ENCODE measurements at places on chromosomes 13 and 19.

GRCh38 chr19:28135825-28136224 is 1077.1 kb downstream of the UQCRFS1 start:
- no peak for DNase-seq

DNA sequence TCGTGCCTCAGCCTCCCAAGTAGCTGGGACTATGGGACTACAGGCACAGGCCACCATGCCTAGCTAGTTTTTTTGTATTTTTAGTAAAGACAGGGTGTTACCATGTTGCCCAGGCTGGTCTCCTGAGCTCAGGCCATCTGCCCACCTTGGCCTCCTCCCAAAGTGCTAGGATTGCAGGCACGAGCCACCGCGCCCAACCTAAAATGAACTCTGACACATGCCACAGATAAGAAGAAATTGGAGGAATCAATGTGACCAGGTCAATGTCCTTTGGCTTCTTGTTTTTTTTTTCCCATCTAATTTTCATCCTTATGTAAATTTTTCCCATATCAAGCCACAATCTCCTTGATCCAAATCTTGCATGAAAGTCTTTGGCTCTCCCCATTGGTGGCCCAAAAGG is 68.1 kb upstream of the SOX21 start:
- no peak for DNase-seq

DNA sequence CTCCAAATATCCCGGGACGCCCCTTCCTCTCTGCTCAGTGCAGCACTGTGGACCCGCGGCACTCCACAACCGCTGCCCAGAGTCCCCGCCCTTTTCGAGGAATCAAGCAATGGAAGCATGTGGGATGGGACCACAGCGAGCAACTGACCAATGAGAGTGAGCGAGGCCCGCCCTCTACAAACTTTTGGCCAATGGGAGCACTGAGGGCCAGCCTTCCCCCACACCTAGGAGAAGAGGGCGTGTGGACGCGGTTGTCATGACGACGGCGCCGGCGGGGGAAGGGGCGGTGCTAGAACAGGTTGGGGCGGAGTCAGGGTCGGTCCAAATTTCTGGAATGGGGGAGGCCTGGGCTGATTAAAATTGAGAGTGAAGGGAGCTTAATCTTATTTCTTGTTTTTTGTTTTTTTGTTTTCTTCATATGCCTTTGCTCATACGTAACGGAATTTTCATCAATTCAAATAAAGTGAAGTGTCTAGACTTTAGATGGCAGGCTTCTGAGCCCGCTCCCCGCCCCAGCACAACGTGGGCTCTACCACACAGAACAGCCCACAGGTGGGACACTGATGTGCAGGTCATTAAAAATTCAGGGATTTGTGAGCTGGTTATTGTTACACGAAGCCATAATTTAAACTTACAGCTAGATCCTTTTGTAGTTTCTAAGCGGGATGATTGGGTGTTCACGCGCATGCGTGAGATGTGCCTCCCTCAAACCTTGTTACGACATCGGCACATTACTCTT is at the start of gene DNAAF3:
DNAAF3 (minus strand) TSS at position 84 of the 739 bp plus-strand sequence. CDS start 200 bp downstream, outside the sequence.
- peak; percentile 87 for DNase-seq

- DNase-seq = no peak
These were observed 169.8 kb downstream of the ATP8A2 start for GRCh38 chr13:25541434-25542123.

GRCh38 chr19:37972803-37973202 is 65.8 kb downstream of the SIPA1L3 start:
- DNase-seq = no peak

GRCh38 chr13:49977992-49978391 is 18.9 kb upstream of the TRIM13 start:
- DNase-seq = no peak

GRCh38 chr19:52336791-52337381 is 843 bp downstream of the ZNF610 start:
- DNase-seq = no peak

- no peak for DNase-seq
These were observed 117.6 kb upstream of the SPRY2 start for GRCh38 chr13:80458543-80458942.

GRCh38 chr19:3075605-3076431 is 13.5 kb upstream of the TLE5 start:
- DNase-seq = peak; percentile 7

- no peak for DNase-seq
These were observed 43.9 kb downstream of the RGCC start for GRCh38 chr13:41501281-41501680.

DNA sequence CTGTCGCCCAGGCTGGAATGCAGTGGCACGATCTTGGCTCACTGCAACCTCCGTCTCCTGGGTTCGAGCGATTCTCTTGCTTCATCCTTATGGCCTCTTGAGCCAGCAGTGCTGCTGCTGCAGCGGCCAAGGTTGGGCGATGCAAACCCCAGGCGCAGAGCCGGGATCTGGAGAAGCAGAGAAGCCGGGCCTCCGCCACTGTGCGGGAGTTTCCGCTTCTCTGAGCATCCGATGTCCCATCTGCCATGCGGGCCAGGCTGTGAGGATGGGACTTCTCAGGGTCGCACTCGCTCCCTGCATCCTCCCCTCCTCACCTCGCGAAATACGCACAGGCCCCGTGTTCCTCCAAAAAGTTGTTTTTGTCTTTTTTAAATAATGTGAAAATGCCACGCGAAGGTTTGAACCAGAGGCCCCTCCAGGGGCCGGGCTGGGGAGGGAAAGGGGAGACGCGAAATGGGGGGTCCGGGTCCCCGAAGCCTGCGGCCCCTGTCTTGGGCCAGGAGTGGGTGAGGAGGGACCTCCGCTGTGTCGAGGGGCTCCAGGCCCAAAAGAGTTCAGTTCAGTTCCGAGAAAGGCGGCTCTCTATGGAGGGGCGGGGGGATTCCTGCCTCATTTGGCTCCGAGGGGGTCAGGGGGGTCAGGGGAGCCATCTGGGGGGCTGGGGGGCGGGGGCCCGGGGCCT is 15.9 kb downstream of the CYTH2 start:
- DNase-seq = no peak

- DNase-seq = no peak
These were observed 10.9 kb upstream of the TLE5 start for GRCh38 chr19:3073159-3073563.

DNA sequence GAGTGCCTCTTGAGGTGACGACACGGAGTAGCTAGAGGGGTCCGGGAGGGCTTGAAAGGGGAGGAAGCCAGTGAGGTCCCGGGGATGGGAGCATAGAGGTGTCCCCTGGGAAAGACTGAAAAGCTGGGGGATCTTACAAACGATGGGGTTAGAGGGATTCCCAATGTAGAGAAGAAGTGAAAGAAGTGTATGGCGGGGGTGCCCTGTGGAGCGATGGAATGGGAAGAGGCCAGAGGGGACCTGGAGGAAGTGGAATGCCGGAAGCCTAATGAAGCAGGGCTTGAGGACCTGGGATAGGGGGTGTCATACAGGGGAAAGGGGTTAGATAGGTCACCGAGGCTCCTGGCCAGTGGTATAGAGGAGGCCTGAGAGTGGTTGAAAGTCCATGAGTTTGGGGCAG is 580 bp downstream of the AP2A1 start:
- DNase-seq = no peak

DNA sequence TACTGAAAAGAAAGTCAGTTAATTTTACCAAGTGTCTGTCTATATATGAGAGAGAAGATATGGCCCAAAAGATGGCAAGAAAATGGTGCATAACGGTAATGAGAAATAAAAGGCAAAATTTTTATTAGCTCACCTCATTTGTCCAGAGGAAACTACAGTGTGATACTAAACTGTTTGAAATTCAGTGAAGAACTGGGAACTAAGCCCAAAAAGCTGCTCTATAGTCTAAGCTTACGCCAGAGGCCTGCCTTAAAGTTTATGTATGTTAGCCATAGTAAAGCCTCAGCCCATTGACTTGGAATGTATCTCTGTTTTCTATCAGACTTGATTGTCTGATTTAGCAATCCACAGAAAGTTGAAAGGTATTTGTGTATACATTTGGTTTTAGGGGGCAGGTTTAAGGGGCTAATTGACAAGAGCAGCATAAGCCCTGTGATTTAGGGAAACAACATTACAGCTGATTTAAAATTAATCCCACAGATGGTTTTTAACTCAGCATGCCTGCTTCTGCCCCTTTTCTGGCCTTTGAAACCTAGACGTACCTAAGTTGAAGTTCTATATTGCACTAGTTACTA is 91.0 kb upstream of the MAB21L1 start:
- DNase-seq = no peak

DNA sequence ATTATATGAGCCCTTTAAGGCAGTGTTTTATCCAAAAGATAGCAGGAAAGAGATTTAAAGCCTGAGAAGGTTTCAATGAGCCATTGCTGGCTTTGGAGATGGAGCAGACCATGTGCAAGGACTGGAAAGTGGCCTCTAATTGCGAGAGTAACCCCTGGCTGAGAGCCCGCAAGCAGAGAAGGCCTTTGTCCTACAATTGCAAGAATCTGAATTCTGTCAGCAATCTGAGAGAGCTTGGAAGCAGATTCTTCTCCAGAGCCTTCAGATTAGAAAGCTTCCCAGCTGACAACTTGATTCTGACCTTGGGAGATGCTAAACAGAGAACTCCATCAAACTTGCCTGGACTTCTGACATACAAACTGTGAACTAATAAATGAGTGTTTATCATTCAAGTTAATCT is 528.7 kb upstream of the KLF12 start:
- no peak for DNase-seq

- DNase-seq = peak; percentile 11
These were observed 10.6 kb downstream of the PIAS4 start for GRCh38 chr19:4018140-4018613.

DNA sequence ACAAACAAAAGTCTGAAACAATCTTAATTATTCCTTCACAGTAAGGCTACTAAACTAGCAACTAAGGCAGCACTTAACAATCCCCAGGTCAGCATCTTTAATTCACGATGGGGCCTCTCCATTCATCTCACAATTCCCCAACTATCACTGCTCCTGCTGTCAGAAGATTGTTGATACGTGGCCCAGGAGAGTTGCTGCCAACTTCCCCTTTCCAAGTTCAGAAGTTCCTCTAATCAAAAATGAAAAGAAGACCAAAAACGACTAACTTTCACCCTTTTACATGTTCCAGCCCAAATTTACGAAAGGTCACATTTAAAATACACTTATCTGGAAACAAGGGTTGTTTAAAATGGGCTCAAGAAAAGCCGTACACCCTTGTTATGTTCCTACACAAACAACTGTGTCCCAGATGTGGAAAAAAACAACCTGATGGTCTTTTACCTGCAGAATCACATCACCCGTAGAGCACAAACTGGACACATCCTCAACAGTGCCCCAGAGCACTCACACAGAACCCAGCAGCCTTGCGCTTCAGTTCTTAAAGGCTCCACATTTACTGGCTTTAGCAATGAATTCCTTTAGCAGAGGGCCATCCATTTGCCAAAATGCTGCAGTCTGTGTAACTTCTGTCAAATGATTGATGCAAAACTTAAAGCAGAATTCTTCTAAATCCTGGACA is 38.0 kb downstream of the PHF11 start:
- DNase-seq = no peak

DNA sequence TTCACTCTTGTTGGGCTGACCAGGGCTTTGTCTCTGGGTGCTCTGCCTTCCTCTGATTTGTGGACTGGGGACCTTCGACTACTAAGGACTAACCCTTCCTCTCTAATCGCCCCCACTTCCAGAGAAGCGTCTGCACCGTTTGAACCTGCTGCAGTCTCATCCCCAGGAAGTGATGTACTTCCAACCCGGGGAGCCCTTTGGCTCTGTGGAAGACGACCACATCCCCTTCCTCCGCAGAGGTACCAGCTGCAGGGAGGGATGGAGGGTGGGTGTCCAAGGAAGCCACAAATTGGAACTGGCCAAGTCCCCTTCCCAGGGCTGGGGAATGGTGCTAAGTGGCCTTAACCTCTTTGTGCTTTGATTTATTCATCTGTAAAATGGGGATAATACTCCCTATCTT is 9.2 kb downstream of the QPCTL start:
- DNase-seq = no peak

- DNase-seq = peak; percentile 66
These were observed 2.1 kb upstream of the CIRBP start for GRCh38 chr19:1266916-1267476.

DNA sequence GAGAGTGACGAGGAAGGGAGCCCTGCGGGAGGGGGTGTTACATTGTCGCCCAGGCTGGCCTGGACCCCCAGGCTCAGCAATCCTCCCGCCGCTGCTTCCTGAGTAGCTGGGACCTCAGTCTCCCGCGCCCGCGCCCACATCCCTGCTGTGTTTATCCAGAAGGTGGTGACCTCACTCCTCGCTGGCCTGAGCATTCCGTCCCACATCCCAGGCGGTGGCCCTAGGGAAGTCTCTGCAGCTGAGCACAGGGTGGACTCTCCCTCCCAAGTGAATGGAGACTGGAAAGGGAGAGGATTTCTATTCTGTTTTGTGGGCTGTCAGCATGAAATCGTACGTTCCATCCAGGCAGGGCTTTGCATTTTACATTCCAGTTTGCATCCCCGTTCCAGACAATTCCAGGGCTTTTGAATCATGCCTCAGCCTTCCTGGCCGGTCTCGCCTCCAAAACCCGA is 401 bp upstream of the ZNF765 start:
- no peak for DNase-seq

- DNase-seq = no peak
These were observed 14.9 kb downstream of the KLC3 start for GRCh38 chr19:45355402-45355801.

DNA sequence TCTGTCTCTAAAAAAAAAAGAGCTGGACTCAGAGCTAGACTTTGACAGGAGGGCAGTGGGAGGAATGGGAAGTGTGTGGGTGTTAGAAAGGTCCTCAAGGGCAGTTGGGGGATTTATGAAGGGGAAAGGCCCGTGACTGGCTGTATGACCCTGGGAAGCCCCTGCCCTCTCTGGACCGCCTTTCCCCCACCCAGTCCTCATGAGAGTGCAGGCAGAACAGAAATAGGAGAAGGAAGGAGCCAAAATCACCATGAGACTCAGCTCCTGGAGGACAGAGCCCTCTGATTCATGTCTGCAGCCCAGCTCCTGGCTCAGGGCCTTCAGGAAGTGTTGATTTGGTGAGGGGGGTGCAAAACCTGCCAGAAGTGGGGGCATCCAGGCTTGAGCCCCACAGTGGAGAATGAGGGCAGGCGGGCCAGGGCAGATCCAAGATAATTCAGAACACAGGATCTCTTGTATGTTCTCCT is 8.7 kb upstream of the SMG9 start:
- no peak for DNase-seq

GRCh38 chr13:41565216-41565615 is 107.9 kb downstream of the RGCC start:
- DNase-seq = no peak

- DNase-seq = no peak
These were observed 5.7 kb downstream of the MIDN start for GRCh38 chr19:1254081-1254527.

GRCh38 chr13:20873348-20873747 is 29.2 kb downstream of the XPO4 start:
- DNase-seq = no peak
